ENCODE measurements at places on chromosomes 7 and 10. TPM values are rescaled to one million over a fixed set of nuclear protein-coding genes. Genes with fewer than 3 reads are reported as not detected.

DNA sequence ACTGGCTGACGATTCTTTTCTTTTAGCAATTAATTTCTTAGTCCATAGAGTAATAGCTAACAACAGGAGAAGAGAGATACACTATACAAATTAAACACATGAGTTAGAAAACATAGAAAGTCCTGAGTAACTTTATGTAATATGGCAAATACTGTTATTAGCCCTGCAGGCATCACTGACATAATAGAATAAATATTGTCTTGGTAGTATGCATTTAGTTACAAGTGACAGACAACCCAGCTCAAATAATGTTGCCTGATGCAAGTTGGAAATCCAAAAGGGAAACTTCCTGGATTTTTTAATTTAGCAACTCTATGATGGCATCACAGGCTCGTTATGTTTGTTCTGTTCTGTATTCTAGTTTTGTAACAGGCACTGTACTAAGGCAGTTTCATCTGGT is 95.1 kb downstream of the DKK1 start:
- no peak for DNase-seq

SHTN1 gene
- 33.6 TPM for total RNA-seq

DNA sequence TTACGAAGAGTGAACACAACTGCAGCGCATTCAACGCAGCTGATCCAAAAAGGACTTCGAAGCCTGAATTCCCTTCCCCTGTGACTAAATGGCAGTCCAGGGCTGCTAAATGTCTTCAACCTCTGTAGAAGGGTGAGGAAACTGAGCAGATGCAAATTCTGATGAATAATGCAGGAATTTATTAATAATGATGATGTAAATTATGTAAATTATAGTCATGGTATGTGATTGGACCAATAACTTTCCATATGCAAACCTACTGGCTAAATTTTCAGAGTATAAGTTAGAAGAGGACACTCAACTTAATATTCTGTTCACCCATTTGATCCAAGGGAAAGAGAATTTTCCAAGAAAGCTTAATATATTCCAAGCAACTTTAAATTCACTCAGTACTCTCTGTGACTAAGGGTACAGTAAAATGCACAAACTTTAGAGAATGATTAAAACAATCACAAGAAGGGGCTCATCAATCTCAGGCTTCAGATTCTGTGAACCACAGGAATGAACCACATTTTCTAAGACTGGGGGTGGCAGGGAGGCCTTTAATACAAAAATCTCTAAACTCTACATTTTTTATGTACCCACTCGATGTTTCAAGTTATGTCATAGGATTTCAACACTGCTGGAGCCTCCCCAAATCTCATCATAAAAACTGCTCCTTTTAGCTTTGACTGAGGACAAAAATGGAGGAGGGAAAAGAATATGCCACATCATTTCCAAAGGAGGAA is 3.5 kb downstream of the FGFR2 start:
- no peak for DNase-seq

DNA sequence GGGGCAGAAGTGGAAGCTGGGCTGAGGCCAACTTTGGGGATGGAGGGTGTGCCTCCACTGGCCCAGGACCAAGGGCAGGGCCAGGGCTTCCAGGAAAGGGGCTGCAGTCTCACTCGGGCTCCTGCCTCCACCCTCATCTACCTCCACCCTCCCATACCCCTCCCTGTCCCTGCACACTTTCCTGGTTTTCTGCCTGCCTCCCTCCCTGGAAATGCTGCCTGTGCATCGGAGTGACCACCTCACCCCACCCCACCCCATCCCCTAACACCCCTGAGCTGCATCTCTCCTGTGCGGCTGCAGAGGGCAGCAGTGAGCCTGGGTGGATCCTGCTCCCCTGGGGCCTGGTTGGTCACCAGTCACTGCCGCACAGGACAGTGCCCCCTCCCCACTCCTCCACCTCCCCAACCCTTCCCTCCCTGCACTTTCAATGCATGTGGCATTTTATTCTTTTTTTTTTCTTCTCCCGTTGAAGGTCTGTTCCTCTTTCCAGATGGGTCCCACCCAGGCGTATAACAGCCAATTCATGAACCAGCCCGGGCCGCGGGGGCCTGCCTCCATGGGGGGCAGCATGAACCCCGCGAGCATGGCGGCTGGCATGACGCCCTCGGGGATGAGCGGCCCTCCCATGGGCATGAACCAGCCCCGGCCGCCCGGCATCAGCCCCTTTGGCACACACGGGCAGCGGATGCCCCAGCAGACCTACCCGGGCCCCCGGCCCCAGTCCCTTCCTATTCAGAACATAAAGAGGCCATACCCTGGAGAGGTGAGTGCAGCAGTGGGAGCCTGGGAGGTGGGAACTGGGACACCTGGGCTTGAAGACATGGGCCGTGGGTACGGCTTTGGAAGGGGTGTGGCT is 54.1 kb upstream of the PPIF start:
- no peak for DNase-seq

DNA sequence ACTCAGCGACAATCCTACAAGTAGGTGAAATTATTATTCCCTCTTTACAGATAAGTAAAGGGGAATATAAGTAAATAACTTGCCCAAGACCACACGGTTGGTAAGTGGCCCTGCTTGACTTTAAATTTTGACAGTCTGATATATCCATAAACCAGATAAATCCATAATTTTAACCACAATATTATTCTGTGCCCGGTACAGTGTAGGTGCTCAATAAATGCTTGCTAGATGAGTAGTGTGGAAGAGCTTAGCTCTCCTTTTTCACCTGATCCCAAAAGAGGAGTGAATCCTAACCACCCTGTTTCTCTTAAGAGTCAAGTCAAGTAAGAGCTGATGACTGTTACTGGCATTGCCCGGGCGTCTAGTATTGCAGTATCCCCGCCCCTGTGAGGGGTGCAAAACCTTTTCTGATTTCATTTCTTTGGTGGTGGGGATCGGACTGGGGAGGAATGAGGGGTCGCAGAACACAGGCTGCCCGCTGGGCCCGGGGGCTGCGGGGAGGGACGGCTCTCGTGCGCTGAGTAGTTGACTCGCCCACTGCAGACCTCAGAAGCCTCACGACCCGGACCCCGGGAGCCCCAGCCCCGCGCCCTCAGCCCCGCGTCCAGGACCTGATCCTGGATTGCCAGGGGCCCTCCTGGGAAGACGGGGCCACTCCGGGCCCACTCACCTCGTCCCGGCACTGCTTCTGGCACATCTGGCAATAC is 490 bp downstream of the KIN start:
- no peak for DNase-seq

DNA sequence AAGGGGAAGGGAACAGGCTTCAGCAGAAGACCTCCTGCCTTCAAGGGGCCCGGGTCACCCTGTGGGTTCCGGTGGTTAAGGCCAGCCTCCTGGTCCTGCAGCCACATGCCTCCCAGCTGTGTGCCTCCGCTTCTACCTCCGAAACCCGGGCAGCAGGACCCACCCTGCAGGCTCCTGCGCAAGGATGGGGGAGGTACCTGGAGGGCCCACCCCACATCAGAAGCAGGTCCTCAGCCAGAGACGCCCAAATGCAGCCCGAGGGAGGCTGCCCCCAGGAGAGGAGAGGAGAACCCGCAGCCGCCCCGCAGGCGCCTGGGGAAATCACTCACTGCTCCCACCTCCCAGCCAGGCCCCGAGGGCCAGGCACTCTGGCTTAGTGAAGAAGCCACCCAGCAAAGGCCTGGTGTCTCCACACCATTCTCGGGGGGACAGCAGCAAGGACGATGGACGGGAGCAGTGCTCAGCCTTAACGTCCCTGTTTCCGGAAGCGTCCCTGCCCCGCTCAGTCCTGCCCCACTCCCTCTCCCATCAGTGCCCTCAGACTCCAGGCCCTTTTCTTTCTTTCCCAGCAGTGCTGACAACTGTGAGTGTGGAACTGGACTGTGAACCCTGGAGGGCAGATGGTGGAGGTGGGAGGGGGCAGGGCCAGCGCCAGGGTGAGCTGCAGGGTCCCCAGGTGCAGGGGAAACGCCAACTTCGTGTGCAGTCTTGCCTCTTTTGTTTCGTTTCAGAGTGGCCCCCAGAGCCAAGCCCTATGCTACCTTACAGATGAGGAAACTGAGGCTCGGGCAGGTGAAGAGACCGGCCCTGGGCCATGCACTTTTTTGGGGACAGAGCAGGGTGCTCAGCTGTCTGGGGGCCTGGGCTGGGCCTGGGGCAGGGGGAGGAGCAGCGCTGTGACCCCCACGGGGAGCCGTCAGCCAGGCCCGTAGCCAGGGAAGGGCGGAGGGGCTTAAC is 138.0 kb downstream of the FAM53B start:
- no peak for DNase-seq

DNA sequence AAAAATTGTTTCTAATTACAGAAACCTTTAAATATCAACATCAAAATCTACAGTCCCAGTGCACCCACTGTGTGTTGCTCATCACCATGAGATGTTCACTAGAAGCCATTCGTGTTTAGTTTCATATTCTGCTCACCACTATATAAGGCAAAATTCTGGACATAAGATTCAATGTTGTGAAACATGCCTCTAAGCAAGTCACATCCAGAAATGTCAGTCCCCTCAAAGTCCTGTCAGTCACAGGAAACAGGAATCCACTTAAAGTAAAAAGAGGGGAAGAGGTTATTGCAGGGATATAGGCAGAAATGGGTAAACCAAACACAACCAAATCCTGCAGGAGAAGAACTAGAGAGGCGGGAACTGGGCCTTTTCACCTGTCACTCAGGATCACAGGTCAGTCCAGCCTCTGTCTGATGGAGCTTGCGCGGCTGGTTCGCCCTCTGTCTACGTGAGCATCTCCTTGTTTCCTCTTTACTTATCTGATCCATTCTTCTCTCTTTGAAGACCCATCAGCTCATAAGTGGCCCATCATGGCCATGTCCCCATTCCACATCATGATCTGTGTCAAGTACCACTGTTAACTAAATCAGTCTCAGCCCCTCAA is 58.4 kb downstream of the MYPN start:
- no peak for DNase-seq

DNA sequence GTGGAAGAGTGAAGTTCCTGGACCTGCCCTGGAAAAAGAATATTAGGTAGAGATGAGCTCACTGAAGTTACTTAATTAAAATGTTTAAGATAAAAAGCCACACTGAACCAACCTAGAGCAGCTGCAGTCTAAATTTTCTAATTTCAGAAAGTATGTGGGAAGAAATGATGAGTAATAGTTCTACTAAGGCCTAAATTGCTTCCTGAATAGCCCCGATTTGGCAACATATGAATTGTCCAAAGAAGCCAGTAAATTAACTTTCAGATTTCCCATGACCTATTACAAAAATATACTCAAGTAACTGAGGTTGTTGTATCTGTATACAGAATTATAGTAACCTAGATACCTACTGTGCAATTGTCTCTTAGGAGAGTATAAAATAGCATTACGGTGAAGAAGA is 312.6 kb downstream of the IPMK start:
- DNase-seq: no peak

DNA sequence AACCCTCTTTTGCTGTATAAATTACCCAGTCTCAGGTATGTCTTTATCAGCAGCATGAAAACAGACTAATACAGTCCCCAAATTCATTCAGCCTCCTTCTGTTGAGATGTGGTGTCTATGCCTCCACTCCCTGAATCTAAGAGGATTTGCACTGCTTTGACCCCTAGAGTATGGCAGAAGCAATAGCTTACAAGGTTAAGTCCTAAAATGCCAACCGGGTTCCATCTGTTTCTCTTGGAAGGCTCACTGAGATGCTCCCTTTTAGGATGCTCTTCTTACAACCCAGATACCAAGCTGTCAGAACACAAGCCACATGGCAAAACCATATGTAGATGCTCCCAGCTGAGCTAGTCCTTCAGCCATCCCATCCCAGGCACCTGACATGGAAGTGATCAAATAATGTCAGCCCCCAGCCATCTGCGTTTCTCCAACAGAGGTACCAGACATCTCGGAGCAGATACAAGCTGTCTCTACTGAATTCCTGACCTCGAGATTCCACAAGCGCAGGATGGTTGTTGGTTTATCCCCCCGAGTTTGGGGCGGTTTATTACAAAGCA is 20.2 kb downstream of the CALN1 start:
- DNase-seq: no peak

KIFBP gene
- total RNA-seq: 21.2 TPM

FGL2 gene
- 45.1 TPM for total RNA-seq

DNA sequence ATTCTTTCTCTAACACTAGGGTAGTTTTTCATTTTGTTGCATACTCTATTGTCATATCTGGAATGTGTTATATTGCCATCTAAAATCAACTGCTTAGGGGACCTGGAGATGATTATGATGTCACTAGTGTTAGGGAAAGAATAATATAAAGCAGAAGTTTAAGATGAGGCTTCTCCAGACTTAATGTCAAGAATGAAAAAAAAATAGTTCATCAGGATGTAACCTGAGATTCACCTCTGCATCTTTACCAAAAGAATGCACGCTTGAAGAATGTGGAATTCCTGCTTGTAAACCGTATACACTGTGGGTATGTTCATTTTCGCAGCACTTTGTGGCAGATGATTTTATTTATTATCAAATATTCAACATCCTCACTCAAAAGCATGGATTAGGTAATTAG is 184.6 kb downstream of the ST7 start:
- no peak for DNase-seq

WDFY4 gene
- total RNA-seq: 1.5 TPM

- DNase-seq: no peak
Measured at GRCh38 chr10:43360086-43360485, 11.3 kb upstream of the FXYD4 start.

OPN4 gene
- 0.20 TPM for total RNA-seq

GRCh38 chr10:11668847-11669610 is 57.6 kb upstream of the USP6NL start:
- DNase-seq: no peak

- no peak for DNase-seq
Measured at GRCh38 chr7:121500360-121501058, 104.4 kb upstream of the FAM3C start.

HOXA5 gene
- 16.2 TPM for total RNA-seq

- DNase-seq: no peak
Measured at GRCh38 chr10:13693783-13694700, 107.3 kb downstream of the PRPF18 start.

DNA sequence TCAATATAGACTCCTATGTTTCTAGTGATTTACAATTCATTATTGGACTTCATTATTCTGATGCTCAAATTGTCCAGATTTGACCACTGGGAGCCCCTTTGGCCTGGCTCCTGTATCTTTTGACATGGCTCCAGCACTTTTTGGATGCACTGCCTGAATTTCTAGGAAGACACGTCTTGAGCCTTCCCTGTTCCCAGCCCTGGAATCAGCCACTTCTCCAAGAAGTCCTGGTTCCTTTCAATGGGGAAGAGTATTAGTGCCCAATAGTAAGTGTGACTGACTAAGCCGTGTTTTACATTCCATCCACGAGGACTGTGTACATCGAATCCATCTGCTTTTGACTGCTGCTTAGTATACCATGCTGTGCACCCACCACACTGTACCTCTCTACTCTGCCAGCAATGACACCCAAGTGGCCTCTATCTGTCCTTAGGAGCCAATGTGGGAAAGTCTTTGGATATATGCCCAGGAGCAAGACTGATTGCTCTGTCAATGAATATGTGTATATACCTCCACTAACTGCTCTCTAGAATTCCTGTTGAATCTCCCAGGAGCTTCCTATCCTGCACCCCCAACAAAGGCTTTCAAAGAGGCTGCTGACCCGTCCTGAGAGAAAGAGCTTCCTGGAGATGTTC is 23.2 kb upstream of the NPFFR1 start:
- DNase-seq: no peak
